ENCODE measurements at places on chromosomes 1 and 21. TPM values are rescaled to one million over a fixed set of nuclear protein-coding genes. Genes with fewer than 3 reads are reported as not detected.

DNA sequence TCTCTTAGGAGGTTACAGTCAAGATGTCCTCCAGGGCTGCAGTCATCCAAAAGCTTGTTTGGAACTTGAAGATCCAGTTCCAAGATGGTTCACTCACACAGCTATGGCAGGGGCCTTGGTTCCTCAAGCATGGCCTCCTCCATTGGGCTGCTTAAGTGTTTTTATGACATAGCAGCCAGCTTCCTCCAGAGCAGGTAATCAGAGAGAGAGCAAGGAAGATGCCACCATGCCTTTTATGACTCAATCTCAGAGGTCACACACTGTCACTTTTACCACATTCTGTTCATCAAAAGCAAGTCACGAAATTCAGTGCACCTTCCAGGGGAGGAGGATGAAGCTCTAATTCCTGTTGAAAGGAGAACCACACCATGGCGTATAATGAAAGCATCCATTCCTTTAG, 17.1 kb downstream of the ELAPOR1 start:
- DNase-seq = no peak
- H3K4me1 ChIP-seq = no peaks in the 10 kb centered on the region
- H3K4me3 ChIP-seq = no peak overlapping the region
- no peaks in the 10 kb centered on the region for H3K36me3 ChIP-seq
- H3K27ac ChIP-seq = no peak overlapping the region

DNA sequence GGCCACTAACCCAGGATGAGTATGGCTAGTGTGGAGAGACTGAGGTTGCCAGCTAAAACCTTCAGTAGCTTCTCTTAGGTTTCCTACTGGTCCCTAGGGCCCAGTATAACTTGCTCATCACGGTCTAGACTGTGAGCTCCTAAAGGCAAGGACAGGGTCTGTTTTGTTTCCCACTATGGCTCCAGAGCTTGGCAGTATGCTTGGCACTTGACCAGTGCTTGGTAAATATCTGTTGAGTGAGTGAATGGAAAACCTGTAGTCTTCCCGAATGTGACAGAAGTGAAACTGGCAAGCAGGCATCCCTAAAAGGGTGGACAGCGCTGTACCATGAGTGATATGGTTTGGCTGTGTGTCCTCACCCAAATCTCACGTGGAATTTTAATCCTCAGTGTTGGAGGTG, 13.1 kb upstream of the PARS2 start:
- H3K4me1 ChIP-seq = no peaks in the 10 kb centered on the region
- H3K4me3 ChIP-seq = no peak overlapping the region
- no peak overlapping the region for H3K27ac ChIP-seq

- no peaks in the 10 kb centered on the region for H3K36me3 ChIP-seq
- peak; percentile 37 for DNase-seq
- H3K27me3 ChIP-seq = no peaks in the 10 kb centered on the region
- no peak overlapping the region for H3K27ac ChIP-seq
- no peak overlapping the region for H3K4me3 ChIP-seq
Observed at GRCh38 chr1:205381305-205381704, 24.6 kb upstream of the KLHDC8A start.

DNA sequence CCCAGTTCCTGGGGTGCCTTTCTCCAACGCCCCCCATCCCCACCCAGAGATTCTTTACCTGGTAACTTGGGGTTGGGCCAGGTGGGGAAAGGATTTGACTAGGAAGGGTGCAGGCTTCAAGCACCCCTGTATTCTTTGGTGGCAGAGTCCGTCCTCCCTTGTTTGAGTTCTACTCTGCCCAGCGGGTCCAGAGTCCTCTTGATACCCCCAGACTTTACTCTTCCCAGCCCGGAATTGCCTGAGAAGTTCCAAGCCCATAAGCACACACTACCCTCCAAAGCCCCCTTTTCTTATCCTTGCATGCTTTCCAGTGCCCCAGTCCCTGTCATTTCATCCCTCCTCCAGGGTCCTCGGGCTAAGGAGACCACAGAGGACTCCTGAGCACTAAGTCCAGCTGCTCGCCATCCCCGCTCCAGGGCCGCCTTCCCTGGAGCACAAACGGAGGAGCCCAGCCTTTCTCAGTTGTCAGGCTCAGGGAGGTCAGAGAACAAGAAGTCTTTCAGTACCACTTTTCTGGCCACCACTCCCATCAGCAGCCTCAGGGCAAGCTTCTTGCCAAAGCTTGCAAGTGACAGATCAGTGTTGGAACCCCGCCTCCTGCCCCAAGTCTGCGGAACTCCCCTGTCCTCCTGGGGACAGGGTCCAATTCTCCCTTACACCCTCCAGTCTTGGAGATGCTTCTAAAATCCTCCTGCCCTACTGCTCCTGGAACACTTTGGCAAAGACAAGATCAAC, 12.2 kb downstream of the SLC45A3 start:
- H3K4me3 ChIP-seq = no peak overlapping the region
- H3K36me3 ChIP-seq = no peaks in the 10 kb centered on the region
- DNase-seq = no peak
- H3K4me1 ChIP-seq = peaks cover 19% of the 10 kb centered on the region
- H3K27ac ChIP-seq = peak overlapping the region; percentile 13
- H3K27me3 ChIP-seq = no peaks in the 10 kb centered on the region

Gene ZBTB37
- total RNA-seq = 17.4 TPM

Gene CASQ2
- not detected for total RNA-seq

Gene OR2M3
- total RNA-seq = not detected

Gene SLC44A3
- total RNA-seq = 5.5 TPM

Gene REN
- not detected for total RNA-seq
